ENCODE measurements at places on chromosomes 16 and 17. TPM values are rescaled to one million over a fixed set of nuclear protein-coding genes. Genes with fewer than 3 reads are reported as not detected.

DNA sequence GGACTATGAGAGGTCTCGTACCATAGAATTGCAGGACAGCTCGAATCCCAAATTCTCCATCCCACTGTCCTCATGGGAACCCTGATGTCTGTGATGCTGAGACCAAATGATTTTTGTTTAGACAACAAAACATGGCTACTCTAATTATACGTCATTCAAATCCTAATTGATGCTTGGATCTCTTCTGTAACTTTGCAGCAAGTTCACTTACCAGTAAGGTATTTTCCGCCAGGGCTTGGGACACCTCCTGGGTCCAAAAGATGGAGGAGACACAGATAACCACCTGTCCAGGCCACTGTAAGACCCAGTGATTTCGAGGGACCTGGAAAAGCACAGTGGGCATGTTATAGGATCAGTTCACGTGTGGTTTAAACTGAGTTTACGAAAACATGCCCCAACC lies 92.8 kb downstream of the DNAH3 start:
- no peak for DNase-seq

DNA sequence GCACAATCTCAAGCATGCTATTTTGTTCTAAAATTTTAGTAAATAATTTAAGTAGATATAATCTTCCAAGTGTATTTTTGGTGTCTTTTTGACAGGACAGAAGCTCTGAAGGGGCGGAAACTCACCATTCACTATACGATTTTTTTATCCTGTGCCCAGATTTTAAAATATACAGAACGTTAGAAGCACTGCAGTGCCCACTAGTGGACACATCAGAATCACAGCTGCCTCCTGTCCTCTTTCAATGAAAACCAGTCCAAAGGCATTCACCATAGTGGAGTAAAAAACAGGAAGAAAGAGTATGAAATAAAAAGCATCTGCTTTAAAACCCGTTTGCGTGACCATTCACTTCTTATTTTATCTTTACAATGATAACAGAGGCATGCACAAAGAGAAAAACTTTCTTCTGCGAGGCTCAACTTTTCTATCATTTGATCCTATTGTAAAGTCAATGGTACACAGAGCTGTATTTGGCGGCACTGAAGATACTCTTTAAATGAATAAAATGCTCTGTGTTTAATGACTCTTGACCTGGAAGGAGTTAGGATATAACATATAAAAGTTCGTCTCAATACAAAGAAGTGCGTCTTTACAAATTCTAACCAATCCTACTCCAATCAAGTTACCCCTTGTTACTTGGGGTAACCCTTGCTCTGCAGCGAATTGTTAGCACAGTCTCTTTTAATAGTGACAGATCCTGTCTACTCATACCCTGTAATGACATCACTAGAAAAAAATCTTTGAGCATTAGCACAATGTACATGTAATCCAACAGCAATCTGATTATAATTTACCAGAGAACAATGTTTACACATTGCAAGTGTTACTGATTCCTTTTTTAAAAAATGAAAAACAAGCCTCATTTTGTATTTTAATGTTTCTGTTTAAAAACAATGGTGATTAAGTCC lies 339.8 kb upstream of the PSMD7 start:
- peak; percentile 31 for DNase-seq

- DNase-seq: no peak
Measured at GRCh38 chr16:9033125-9033830, 58.2 kb upstream of the HAPSTR1 start.

TNK1 gene
- total RNA-seq: 2.1 TPM

GRCh38 chr16:82995286-82995923 lies 368.6 kb downstream of the CDH13 start:
- DNase-seq: no peak

- no peak for DNase-seq
Measured at GRCh38 chr16:15653227-15653626, 3.2 kb downstream of the NDE1 start.
